ENCODE measurements at places on chromosomes 11 and 22.

DNA sequence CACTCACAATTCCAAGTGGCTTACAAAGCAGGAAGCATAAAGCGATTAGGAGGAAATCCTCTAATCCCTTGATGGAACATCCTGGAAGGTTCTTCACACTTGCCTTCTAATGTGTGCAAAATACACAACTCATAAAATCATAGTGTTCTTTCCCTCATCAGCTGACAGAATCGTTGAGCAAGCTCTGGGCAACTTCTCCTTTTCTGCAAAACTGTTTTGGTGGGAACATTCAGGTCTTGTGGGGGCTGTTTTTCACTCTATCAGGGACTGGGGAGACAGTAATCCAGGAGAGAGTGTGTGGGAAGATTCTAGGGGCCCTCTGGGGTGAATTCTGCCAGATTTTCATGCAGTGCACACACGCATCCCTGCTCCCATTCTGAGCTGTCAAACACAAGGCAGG is 53.2 kb downstream of the IRAG1 start:
- DNase-seq = no peak

DNA sequence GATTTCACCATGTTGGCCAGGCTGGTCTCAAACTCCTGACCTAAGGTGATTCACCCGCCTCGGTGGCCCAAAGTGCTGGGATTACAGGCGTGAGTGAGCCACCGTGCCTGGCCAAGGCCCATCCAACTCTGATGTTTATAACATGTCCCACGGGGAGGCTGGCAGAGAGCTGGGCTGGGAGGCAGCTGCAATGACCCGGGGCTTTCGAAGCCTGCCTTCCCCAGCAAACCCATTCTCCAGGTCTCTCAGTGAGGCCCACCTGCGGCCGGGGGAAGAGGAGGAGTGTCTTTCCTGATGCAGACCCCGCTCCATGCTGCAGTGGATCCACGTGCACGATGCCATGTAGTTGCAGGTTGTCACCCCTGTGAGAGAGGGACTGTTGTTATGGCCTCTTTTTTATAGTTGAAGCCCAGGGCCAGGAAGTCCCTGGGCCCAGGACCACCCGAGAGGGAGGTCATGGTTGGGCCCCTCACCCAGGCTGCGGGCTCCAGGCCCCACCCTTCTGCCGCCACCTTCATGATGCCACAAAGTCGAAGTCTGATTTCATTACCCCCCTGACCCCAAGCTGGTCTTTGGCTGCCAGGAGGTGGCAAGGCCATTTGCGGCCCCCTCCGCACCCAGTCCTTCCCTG is 38.3 kb downstream of the KCNJ4 start:
- DNase-seq = no peak

DNA sequence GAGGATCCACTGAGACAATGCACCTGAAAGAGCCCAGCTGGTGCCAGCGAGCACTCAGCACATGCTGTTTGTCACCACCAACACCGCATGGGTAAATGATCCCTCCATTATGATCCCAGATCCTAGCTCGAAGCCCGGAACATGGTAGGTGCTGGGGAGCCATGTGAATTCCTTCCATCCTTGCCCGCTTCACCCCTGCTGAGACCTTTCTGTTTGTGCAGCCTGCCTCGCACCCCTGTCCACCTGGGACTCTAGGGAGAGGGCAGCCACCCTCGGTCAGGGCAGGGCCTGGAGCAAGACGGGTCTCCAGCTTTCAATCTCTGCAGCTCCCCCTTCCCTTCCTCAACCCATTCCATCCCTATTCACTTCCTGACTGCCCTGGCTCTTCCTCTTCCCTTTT is 116.2 kb upstream of the ALX4 start:
- no peak for DNase-seq

DNA sequence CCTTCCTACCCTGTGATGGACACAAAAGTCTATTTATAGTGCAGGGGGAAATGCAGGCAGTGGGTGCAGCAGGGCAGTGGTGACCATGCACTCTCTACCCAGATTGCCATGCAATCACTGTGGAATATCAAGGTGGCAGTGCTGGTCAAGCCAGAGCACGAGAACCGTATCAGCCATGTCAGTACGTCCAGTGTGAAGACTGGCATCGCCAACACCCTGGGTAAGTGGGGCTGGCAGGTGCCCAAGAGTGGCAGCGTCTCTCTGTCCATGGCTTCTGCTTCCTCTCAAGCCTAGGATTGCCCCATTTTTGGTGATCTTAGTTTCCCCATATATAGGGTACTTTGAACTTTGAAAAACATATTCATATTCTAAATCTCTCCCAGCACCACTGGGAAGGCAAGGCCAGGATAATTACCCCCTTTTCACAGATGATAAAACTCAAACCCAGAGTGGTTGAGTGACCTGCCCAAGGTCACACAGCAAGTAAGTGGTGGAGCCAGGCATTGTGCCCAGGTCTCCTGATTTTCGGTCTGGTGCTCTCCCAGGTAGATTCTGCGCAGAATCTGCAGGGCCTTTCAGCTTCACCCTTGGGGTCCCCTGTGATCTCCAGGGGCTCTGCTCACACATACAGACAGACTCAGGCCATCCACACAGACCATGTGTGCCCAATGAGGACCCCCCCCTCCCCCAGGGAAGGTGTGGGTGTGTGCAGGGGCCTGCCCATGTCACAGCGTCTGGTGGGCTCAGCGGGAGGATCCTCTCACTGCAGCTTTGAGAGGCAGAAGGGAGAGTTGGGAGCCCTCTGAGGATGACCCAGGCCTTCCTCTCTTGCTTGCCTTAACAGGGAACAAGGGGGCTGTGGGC is 7.1 kb downstream of the INPPL1 start:
- no peak for DNase-seq

DNA sequence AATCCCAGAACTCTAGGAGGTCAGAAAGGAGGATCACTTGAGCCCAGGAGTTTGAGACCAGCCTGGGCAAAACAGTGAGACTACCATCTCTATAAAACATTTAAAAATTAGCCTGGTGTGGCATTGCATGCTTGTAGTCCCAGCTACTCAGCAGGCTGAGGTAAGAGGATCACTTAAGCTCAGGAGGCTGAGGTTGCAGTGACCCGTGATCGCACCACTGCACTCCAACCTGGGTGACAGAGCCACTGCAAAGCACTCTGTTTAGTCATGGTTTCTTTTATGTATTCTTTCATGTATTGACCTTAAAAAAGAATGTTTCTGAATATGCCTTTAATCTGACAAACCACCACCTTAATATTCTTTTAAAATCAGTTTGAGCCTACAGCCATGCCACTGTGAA is 52.2 kb downstream of the BIRC2 start:
- no peak for DNase-seq

GRCh38 chr22:38251341-38251692 is 21.5 kb downstream of the TMEM184B start:
- no peak for DNase-seq

- no peak for DNase-seq
Measured at GRCh38 chr11:124075492-124075840, 34.3 kb upstream of the OR10G7 start.

DNA sequence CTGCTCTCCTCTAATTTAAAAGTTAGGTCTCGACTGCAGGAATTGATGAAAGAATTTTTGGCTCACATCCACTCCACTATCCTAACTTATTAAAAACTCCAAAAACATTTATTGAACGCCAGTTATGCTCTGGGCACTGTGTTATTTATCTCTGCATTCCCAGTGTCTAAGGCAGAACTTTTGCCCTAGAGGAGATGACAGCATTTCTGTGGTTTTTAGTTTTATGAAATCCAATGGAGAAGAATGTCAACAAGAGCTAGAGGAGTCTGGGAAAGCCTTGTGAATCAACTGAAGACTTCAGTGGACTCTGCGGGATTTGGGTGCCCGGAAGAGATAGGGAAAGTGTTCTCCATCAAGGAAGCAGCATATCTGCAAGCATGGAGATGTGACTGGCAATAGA is 217.0 kb upstream of the PGR start:
- no peak for DNase-seq

- no peak for DNase-seq
Measured at GRCh38 chr11:14075118-14076078, 112.9 kb downstream of the SPON1 start.

DNA sequence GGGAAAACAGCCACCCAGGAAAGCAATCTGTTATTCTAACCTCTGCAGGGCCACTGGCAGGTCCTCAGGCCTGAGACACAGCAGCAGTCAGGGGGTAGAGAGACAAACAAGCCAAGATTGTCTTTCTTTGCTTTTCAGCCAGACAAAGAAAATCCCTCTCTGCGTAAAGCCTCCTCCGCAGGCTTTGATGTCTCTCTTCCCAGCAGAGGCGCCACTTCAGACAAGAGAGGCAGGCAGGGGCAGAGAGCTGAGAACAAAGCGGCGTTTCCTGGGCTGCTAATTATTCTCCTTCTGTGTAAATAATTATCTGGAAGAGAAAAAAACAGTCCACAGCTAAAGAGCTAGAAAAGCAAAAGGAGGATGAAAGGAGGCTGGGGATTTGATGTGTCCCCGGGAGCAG is 102.7 kb upstream of the SEZ6L start:
- DNase-seq = no peak

DNA sequence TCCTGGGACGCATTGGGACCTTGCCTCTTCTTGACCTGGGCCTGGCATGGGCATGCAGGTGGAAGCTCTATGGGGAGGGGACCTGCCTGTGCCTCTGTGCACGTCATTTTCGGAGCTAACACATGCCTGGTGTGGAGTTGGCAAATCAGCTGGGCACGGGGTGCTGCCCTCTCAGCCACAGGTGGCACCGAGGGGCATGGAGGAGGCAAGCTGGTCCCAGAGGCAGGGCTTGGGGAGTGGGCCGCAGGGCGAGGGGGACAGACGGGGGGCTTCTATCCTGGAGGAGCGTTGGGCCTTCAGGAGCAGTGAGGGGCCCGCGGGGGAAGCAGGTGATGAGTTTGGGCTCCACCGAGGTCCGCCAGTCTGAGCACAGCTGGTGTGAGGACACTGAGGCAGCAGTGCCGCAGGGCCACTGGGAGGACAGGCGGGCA is 362.0 kb downstream of the TBC1D22A start:
- no peak for DNase-seq

GRCh38 chr11:61494381-61494961 is 14.1 kb upstream of the LRRC10B start:
- no peak for DNase-seq

DNA sequence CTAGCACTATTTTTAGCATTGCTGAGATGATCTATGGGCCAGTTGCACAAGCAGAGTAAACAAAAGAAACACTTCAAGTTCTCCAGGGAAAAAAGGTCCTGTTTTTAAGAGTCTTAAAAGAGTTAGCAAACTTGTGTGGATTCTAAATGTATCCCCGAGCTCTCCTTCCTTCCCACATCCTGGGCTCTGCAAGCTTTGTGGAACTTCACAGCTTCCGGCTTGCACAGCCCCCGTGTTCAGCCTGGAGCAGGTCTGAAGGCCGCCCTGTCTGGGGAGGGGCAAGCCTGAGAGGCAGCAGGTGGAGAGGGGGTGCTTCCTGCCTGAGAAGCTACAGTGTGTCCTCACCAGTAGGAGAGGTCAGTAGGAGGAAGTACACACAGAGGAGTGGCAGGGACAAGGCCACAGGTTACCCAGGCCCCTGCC is 35.1 kb upstream of the SUSD2 start:
- DNase-seq = no peak

DNA sequence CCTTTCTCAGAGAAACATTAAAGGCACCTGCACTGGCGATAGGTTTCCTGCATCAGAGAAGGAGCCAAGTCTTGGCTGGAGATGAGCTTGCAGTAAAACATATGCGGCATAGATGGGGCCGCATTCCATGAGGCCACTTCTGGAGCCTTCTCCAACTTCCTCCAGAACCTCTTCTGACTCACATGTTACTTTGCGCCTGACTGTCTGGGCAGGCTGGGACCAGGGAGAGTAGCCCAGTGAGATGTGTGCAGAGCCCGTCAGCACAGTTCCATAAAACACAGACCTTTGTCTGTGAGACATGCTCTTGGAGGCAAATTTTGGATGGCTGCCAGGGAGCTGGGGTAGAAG is 55.4 kb upstream of the BID start:
- DNase-seq = no peak

- no peak for DNase-seq
Measured at GRCh38 chr11:14541192-14541947, 21.2 kb upstream of the PSMA1 start.

GRCh38 chr11:35009191-35009943 is 92.9 kb downstream of the PDHX start:
- peak; percentile 56 for DNase-seq

DNA sequence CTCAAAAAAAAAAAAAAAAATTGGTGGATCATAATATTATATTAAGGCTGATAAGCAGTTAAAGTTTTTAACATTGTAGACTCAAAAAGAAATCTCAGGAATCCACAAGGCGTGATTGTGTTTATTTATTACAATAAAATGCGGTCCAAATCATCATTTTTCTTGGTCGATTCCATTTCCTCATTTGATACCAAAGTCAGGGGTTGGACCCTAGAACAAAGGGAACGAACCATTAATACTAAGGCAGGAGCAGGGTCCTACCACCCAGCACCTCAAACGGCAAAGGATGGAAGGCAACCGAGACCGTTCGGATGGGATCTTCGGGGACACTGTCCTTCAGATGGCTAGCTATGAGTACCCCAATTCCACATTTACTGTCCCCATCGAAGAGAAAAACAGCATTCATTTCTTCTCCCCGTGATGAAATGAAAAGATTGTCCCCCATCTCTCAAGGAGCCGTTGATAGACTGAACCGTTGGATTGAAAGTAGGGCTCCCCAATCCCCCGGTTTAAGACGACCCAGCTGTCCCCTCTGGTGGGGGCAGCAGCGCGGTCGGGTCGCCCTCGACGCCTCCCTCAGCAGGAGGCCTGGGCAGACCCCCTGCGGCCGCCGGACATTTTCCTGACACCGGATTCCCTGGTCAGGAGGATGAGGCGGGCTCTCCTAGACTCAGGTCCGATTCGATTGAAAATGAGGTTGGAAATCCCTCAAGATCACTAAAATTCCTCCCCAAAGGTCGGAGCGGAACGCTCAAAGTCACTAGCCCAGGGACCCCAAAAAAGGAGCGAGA is 607 bp downstream of the DMC1 start:
- no peak for DNase-seq

Data from HFF-Myc (cell line).